ENCODE measurements at places on chromosomes 12 and 14.

DNA sequence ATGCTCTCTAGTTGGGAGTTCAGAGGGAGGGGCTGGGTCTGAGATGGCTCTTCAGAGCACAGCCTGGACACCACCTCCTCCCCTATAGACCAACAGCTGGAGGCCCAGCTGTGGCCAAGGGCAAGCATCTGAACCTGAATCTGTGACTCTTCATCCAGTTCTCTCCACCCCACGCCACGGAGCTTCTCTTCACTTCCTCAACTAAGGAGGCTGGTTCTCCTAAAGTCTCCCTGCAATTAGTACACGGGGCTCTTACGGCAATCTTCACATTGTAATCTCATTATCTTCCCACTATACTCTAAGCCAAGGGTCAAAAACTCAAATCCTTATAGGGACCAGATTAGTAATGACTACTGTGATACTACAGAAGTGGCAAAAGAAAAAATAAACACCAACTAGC is 9.8 kb downstream of the NRDE2 start:
- no peak for DNase-seq

GRCh38 chr14:104681689-104682074 is 7.7 kb upstream of the INF2 start:
- DNase-seq: peak; percentile 81

- DNase-seq: no peak
Measured at GRCh38 chr12:12048266-12048665, 22.5 kb upstream of the BCL2L14 start.

GRCh38 chr14:96806836-96807235 is 9.7 kb downstream of the VRK1 start:
- DNase-seq: no peak

GRCh38 chr12:20567413-20567812 is 127.7 kb upstream of the SLCO1C1 start:
- DNase-seq: no peak

GRCh38 chr12:66304296-66304900 is 2.1 kb downstream of the HELB start:
- DNase-seq: no peak

- DNase-seq: peak; percentile 99
Measured at GRCh38 chr14:61694830-61695694, at the start of gene HIF1A. TSS of gene HIF1A (plus strand) at chr14:61695513. CDS start at chr14:61695805, 292 bp downstream.

DNA sequence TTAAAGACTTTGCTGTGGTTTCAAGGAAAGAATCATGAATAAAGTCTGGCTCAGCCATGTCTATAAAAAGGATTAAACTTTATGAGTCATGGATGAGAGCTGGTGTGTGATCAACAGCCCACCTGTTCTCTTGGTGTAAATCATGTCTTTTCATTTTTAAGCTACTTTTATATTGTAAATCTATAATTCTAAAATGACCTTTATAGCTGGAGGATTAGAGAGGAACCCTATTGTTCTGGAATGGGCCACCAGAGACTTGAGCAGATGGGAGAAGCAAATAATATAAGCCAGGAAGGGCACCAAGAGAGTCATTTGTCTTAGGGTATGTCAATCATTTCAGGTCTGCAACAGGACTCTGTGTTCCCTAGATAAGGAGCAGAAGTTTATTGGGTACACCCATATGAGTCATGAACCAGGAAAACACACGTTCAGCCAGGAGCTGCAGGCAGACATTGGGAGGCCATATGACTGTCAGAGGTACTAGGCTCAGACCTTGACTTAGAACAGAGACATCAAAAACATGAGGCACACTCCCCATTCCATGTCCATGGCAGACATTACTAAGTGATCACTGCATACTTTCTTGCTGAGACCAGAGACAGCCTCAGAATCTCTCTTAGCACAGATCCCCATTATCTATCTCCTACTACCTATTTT is 49.3 kb downstream of the NDUFA12 start:
- DNase-seq: no peak

DNA sequence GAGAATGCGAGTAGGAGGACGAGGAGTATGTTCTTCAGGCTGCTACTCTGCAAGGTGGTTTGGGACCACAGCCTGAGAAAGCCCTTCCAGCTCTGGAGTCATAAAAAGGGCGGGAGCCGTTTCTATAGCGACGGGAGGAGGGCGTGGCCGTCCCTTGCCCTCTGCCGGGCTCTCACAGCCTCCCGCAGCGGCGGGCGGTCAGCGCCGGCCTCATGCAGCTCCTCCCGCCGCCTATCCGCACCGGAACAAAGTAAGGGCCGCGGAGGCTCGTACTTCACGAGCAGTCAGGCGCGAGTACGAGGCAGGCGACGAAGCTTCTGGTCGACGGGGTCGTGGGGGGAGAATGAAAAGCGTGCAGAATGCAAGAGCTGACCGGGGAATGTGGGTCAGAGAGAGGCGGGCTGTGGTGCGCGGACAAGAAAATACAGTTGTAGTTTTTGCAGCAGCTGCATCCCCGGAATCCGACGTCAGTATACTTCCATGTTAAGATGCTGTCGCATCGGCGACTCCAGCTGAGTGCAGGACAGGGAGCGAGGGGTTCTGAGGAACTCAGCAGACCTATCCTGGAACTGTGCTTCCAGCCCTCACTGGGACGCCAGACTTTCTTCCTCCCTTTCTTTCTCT is at the start of gene DYRK4:
TSS of gene DYRK4 (plus strand) at position 175 of the 624 bp plus-strand sequence. CDS start at position 213, 38 bp downstream.
- peak; percentile 98 for DNase-seq

- peak; percentile 38 for DNase-seq
Measured at GRCh38 chr14:23119363-23120327, 590 bp upstream of the CEBPE start.

DNA sequence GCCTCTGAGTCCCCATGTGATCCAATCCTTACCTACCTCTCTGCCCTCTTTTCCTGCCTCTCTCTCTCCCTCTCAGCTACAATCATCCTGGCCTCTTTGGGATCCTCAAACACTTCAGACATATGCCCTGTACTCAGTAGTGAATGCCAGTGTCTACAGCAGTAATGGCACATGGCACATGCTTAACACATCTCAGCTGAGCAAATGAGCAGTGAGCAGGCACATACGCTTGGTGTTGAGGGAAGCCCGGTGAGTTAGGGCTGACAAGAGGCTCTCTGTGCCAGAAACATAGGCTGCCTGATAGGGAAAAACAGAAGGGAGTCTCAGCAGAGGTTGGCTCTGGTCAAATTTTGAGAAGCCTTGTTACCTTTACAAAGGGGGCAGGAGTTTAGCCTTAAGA is 409.1 kb downstream of the TMEM132D start:
- DNase-seq: no peak

DNA sequence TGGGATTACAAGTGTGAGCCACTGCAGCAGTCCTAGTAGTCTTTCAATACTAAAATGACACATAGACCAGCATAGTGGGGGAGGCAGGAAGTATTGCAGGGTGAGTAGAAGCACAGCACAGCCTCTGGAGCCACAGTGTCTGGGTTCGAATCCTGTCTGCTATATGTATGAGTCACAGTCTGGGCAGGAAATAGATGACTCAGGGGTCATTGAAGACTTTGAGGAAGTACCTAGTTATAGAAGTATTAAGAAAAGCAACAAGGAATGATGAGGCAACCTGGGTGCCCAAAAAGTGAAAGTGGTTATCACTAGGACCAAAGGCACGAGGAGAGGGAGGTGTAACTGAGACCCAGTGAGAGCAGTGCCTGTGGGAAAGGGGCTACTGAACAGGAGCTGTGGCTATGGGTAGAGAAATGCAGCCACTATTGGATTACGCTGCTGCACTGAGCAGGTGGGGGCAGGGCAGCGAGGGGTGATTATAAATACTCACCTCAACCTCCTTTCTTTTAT is 124.0 kb downstream of the PDE3A start:
- no peak for DNase-seq

DNA sequence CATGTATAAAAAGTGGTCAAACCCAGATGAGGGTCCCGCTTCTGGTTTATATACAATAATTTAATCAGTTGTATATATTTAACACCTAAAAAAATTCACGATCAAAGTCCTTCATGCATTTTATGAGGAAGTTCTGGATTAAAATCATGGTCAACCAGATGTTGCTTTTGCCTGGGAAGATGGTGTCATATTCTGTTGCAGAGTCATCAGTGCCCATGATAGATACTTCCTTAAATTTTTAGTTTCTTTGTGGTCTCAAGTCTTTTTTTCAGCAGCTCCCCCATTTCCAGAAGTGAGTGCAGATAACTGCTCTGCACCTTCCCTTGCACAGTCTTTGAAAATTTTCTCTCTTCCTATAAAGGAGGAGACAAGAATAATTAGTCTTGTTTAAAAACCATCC is 16.1 kb downstream of the ERP29 start:
- DNase-seq: no peak

GRCh38 chr12:58765653-58766512 is 154.4 kb downstream of the LRIG3 start:
- no peak for DNase-seq

GRCh38 chr14:54686871-54687749 is 120.2 kb downstream of the SAMD4A start:
- no peak for DNase-seq

All from neural progenitor cell (in vitro differentiated cells).